ENCODE measurements at places on chromosomes 3 and 15.

DNA sequence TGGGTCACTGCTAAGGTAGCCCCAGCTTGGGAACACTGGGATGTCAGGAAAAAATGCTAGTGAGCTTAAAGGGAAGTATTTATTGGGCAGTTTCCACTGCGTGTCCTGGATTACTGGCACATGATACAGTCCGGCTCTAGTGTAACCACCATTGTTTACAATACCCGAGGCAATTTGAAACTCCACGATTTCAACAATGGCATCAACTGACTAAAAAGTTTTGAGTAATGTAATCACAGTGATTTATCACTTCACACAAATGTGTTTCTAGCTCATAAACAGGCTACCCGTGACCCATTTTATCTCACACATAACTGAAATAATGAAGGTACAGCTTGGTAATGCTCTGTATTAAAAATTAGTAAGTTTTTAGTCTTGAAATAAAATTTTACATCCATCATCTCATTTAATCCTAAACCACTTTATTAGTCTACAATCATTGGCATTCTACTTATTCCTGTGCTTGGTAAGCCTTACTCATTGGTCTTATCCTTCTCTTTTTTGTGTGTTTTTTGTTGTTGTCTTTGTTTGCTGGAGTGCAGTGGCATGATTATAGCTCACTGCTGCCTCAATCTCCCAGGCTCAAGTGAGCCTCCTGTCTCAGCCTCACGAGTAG, 7.6 kb downstream of the ZMAT3 start:
- no peak for DNase-seq

DNA sequence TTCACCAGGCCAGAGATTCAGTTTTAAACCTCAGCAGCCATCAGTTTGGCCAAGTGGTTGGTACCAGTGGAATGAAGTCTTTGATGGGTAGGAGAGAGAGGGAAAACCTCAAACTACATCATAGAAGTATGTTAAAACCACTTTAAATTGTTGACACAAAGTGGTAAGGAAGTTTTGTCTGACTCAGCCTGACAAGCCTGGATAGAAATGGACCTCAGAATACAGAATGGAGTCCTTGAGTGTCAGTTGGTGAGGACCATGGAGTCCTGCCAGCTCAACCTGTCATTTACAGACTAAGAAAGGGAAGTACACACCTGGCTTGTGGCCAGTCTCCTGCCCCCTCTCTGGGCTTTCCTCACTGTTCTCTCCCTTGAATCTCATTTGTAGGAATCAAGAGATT, 12.1 kb downstream of the EAF1 start:
- DNase-seq = no peak

DNA sequence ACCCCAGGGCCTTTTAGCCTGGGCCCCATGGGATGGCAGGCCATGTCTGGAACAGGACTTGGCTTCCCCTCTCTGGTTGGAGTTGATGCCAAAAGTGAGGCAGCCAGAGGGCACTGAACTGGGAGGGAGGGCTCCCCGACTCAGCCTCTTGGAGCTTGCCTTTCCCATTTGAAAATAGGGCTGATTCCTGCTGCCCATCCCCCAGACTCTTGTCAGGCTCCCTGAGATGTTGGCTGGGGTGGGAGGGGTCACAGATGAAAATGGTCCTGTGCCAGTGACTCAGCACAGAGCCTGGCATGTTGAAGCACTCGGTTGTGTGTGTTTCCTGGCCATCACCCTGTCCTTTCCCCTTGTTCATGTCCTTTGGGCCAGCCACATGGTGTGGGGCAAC, 6.6 kb downstream of the PPCDC start:
- DNase-seq = no peak

DNA sequence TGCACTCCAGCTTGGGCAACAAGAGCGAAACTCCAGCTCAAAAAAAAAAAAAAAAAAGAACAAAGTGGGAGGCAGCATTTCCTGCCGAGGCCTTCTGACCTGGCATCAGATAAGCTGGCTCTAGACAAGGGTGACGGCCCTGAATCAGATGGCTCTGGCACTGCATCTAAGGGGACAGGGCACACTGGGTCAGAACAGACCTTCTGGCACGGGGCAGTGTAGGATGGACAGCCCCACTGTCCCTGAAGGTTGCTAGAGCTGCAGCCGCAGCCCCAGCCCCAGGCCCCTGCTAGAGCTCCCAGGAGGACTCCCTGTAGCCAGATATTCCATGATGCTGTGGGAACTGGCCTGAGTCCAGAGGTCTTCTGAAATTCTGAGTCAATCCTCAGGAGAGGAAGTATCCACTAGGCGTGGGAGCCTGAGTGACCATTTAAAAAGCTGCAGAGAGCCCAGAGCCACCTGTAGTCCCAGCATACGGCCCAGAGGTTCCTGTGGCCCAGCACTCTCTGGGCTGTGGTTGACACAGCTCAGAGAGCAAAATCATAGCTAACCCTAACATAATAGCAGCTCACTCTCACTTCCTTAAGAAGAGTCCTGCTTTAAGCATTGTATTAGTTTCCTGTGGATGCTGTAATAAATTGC, 69.2 kb upstream of the MFGE8 start:
- DNase-seq = no peak

GRCh38 chr3:146705225-146705624, 100.1 kb upstream of the PLSCR5 start:
- DNase-seq = no peak

GRCh38 chr3:178059119-178059518, 477.1 kb upstream of the KCNMB2 start:
- DNase-seq = no peak

DNA sequence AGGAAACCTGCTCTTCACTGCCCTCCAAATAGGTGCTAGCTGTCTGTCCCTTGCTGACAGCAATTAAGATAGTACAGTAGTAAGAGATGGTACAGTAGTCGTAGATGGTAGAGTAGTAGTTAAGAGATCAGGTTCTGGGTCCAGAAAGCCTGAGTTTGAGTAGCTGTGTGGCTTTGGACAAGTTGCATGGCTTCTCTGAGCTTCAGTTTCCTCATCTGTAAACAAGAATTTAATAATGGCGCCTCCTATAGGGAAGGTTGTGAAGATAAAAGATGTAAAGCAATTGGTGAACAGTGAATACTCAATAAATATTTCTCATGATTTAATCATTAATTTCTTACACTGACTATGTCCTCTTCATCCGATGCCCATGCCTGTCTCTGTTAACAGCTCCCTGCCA, 86.9 kb upstream of the BCL6 start:
- no peak for DNase-seq

GRCh38 chr3:4138786-4139431, 164.3 kb upstream of the SETMAR start:
- no peak for DNase-seq

DNA sequence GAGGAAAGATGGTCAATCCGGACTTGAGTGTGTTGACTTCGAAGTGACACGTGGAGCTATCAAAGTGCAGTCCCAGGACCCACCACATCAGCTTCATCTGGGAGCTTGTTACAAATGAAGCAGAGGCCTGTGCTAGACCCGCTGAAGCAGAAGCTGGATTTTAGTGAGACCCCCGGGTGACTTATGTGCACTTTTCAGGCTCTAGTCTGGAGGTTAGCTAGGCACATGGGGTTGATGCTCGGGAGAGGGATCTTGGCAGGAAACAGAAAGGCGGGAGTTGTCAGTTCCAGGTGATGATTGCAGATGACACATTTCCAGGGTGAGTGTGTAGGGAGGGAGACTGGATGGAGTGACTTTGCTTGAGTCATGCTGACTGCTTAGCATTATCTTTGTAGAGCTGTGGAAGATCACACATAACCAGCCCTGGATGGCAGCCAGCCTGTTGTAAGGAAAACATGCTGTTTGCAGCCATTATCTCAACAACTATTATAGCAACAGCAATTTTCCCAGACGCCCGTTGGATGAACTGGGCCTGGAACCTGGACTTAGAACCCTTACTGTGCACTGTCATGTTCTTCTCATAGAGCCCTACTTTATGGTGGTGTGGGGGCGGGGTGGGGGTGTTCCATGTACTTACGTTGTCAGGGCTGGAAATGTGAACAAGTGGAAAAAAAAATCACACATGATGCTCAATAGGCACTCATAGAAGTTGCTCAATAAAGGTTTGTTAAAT, 122.4 kb downstream of the THSD4 start:
- DNase-seq = no peak

DNA sequence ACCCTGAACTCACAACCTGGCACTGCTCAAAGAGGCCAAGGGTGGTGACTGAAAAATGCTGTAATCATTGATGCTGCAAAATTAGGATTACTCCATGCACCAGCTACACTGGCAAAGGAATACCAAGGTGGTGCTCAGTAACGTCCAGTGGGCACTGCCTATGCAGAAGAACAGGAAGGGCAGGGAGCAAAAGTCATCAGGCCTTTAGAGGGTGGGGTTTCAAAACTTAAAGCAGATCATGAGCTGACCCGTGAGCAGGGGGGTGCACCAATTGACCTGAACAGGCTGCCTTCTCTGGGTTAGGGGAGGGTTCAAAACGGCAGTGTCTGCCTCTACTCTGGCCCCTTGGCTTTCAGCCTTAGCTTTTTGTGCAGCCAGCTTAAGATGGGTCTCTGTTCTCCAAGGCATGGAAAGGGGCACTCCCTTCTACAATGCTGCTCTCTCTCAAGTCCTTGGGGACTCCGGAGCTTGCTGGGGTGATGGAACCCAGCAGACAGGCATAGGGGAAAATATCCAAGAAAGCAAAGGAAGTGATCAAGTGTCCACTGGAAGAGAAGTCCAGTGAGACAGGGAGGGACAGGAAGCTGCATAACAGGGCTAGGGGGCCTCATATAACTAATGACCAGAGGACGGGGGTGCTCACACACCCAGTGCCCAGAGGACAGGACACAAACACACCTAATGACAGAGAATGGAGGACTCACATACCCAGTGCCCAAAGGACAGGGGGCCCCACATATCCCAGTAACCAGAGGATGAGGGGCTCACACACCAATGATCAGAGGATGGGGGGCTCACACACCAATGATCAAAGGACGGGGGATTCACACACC, 11.4 kb downstream of the RAB6B start:
- DNase-seq = no peak

DNA sequence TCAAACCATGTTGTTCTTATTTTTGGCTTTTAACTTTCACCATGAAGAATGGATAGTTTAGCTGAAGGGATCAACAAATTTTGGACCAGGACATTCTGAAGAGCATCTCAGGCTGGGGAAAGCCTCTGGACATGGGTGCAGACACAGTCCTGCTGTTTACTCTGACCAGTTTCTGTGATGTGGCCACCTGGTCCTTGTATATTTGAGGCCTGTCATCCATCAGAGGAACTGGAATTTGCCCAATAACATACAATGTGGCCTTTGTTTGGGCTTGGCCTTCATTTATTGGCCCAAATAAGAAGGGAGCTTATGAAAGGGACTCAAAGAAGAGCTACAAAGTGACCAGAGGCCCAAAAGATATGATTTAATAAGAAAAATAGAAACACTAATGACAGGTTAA, 127.9 kb downstream of the MYRIP start:
- DNase-seq = no peak

GRCh38 chr3:159520638-159521037, 468.0 kb upstream of the IL12A start:
- no peak for DNase-seq

- no peak for DNase-seq
These were observed 23.8 kb downstream of the METTL6 start for GRCh38 chr3:15403495-15403894.

DNA sequence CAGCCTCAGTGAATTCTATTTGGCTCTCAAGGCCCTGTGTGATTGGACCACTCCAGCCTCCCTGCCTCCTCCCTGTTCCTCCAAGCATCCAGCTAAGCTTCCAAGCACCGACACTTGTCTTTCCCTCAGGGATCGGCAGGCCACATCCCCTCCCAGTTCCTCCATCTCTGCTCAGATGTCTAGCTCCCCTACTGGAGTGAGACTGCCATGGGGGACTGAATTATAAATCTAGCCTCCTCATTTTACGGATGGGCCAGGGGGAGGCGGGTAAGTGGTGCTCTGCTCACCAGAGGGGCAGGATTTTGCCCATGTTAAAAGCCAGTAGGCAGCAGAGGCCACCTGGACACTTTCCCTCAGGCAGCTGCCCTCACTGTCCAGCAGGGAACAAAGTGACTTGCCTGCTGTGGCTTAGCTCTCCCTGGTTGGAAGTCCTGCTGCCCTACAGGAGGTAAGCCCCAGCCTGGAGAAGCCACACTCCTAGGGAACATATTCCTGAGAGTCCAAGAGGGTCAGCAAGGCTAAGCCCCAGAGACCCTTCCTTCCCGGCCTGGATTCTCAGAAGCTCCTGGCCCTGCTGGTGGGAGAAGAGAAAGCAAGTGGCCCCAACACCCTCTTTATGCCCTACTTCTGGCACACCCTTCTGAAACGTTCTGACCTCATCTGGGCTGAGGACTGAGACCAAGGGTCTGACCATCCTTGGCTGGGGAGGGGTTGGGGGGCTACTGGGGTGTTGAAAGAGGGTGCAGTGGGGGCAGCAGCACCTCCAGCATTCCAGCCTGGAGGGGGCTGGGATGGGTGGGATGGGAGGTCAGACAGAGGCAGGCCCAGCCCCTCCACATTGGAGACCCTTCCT, 9.1 kb upstream of the HHATL start:
- no peak for DNase-seq

- no peak for DNase-seq
These were observed 23.9 kb upstream of the NR2C2 start for GRCh38 chr3:14923476-14923875.

- no peak for DNase-seq
These were observed 80.1 kb upstream of the DGKG start for GRCh38 chr3:186442162-186442561.

GRCh38 chr3:68060191-68060590, 405.8 kb upstream of the SUCLG2 start:
- no peak for DNase-seq

DNA sequence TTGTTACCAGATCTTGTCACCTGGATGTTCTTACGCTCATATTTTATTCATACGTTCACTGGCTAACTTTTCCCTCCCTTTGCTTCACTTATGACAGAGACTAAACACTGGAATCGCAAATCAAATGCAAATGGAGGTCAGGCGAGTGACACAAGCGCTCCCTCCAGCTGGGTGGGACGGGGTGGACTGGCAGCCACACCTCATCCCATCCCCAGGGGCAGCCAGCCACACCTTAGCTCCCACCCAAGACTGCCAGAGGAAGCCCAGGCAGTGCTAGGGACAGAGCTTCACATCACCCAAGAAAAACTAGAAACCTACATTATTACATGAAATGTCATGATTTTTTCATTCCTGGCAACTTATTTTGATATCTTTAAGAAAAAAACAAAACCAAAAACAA, 366.2 kb downstream of the ERC2 start:
- no peak for DNase-seq

Data from NT2/D1 (cell line).